Activated CD4-positive, alpha-beta memory T cell treated with anti-CD3 and anti-CD28 coated beads, Interleukin-2, amount 10 ng/mL, durations not matched to agents 7 days and 5 days (primary cell): ENCODE measurements at places on chromosomes 6 and 20.

GRCh38 chr6:80969439-80969838, 783.0 kb downstream of the TENT5A start:
- DNase-seq, result no peak

DNA sequence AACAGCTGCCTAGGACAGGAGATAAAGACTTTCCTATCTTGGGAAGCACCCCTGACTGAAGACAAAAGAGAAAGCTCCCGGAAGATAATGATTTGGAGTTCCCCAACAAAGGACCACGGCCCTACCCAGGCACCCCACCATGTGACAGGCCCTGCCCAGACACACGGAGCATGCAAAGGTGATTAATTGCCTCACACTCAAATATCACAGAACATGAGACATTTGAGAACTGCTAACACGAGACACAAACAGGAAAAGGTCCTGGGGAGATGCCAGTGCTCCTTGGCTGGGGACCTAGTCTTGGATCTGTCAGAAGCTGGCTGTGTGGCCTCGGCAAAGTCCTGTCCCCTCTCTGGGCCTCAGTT, 82.5 kb upstream of the PTPN1 start:
- no peak for DNase-seq

GRCh38 chr20:18794428-18794787, 19.2 kb upstream of the SCP2D1 start:
- DNase-seq, result no peak

- DNase-seq, result no peak
Observed at GRCh38 chr6:77561768-77562314, 91.0 kb upstream of the MEI4 start.

- no peak for DNase-seq
Observed at GRCh38 chr6:13243033-13243432, 85.3 kb downstream of the TBC1D7 start.
